Midbrain (tissue), 1 donor: ENCODE measurements at places on chromosomes 7 and 10.

- no peak for DNase-seq
Observed at GRCh38 chr7:108014215-108014614, 11.3 kb upstream of the LAMB1 start.

- no peak for DNase-seq
Observed at GRCh38 chr10:95513008-95513589, 48.1 kb downstream of the SORBS1 start.

- DNase-seq = peak; percentile 45
Observed at GRCh38 chr10:113027574-113028455, 77.8 kb downstream of the TCF7L2 start.

DNA sequence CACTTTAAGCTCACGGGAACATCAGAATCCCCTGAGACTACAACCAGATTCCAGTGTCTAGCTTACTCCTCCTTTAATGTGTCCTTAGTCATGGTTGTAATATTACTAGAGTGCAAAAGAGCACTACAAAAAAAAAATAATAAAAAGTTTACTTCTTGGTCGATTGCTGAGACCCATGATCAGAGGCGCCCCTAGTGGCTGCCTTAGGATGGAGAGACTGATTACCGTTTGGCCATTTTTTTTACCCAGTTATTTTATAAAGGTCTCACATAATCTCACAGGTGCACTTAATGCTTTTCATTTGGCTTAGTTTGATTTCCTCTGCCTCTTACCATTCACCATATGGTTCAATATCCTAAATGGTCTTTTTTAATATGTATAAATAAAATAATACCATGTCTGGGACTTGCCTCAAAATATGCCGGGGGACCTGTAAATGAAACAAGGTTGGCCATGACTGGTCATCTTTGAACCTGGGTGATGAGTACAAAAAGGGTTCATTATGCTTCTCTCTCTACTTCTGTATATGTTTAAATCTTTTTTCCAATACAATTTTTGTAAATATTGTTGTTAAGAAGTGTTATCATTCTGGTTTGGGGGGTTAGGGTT, 331.5 kb upstream of the NFE2L3 start:
- DNase-seq = no peak

GRCh38 chr7:24690251-24690650, 67.0 kb downstream of the GSDME start:
- DNase-seq = no peak

DNA sequence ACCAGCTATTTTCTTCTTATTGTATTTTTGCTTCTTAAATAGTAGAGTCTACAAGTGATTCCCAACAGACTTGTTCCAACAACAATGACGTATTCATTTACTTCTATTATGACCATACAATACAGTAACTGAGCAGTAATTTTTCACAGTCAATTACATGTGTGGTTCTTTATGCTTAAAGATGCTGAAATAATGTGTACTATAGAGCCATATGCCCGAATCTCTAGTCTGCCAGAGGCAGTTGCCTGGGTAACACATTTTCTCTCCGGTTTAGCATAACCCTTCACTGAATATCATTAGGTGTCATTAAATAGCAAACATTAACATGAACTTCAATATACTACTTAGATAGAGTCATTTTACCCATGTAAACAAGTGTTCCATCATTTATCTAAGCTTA, 75.0 kb downstream of the SLC25A13 start:
- no peak for DNase-seq

DNA sequence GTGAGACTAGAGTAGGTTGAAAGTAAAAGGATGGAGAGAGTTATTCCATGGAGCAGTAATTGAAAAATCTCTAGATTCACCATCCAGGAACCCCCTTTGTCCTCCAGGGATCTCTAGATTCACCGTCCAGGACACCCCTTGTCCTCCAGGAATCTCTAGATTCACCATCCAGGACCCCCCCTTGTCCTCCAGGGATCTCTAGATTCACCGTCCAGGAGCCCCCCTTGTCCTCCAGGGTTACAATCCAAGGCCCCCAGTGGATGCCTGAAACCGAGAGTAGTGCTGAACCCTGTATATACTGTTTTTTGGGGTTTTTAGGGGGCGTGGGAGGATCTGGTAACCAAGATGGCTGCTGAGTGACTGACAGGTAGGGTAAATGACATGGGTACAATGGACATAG, 38.3 kb upstream of the PPP2R2D start:
- DNase-seq = no peak

DNA sequence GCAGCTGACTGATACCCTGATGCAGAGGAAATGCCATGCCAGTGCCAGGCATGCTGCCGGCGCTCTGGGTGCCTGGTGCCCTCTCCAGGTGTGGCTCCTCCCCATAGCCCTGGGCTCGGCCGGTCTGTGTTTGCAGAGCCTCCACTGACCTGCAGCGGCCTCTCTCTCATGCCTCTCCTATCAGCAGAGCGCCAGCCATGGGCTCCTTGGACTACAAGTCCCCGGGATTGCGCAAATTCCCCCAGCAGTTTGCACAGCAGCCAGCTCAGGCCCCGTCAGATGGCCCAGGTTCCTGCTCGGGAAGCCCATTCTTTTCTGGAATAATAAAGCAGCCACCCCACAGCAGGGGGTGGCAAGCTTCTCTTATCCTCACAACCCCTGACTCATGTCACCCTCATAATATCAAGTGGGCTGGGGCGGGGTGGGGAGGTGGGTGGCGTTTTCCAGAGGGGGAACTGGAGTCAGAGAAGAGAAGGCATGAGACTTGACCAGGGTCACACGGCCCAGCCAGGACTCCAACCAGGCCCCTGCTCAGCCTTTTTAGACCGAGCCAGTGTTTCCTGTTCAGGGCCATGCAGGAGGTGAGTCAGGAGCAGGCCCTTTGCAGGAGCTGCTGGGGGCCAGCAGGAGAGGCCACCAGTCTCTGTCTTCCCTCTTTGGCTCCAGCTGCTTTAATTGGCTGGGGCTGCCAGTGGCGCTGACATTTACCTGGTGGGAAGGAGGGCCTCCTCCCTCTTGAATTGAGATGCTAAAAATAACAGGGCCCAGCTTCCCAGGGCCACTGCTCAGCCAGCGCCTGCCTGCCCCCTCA, 58.6 kb downstream of the ZMIZ1 start:
- DNase-seq = no peak

DNA sequence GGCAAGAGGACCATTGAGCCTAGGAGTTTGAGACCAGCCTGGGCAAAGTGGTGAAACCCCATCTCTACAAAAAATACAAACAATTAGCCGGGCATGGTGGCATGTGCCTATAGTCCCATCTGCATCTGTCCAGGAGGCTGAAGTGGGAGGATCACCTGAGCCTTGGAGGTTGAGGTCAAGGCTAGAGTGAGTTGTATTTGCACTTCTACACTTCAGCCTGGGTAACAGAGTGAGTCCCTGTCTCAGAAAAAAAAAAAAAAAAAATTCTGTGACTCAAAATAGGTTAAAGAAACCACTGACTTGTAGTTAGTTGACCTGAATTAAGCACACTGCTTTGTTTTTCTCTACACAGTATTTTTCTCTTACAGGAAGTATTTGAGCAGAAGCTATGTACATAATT, 74.4 kb downstream of the METTL2B start:
- no peak for DNase-seq

DNA sequence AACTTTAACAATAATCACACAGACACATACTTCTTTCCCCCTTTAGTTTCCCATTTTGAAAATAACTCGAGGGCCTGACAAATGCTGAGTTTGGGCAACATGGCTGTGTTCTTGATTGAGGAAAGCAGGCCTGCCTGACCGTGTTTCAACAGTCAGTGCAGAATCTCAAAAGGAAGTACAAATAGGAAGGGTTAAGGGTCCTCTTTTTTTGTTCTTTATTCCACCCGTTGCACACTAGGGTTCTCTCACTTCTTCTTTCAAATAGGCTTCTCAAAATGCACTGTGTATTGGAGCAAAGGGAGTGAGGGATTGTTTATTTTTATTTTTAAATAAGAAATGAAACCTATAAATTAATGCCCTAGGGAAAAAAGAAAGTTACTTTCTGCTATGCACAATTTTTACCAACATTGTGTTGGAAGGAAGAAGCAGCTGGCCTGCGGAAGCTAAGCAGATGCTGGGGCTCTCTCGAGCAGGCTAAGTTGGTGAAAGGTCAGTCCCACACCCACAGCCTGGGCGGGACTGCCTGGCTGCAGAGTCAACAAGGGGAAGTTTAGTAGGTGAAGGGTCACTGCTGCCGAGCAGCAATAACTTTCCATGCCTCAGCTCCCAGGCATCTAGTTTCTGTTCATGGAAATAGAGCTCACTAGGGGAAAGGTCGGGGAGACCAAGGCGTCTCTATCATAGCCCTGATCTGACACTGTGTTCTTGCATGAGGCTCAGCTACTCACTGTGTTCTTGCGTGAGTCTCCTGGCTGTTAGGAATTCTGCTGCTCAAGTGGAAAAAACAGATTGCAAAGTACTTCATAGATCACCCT, 12.2 kb upstream of the PDK4 start:
- DNase-seq = peak; percentile 81

- no peak for DNase-seq
Observed at GRCh38 chr7:157136372-157136771, 2.4 kb upstream of the UBE3C start.

DNA sequence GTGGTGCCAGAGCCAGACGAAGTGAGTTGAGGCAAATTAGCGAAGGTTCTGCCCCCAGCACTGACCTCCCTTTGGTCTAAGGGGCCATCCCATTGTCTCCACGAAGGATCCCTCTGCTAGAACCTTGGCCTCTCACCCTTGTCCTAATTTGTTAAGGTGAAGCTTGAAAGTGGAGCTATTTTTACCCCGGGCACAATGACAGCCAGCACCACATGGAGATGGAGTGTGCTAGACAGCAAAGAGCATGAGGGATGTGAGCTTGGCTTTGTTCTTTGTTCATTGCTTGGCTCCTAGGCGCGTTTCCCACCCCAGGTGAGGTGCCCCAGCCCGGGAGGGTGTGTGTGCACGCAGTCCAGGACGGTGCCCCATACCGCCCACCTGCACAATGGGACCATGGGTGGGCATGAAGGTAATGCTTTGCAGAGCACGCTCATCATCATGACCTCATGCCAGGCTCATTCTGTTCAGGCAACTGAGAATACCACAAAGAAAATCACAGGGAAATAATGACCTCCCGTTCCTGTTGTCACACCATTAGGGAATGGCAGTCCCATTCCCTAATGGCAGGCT, 361.0 kb upstream of the FZD8 start:
- no peak for DNase-seq

- peak; percentile 90 for DNase-seq
Observed at GRCh38 chr10:78972947-78973900, 95.5 kb upstream of the ZMIZ1 start.

DNA sequence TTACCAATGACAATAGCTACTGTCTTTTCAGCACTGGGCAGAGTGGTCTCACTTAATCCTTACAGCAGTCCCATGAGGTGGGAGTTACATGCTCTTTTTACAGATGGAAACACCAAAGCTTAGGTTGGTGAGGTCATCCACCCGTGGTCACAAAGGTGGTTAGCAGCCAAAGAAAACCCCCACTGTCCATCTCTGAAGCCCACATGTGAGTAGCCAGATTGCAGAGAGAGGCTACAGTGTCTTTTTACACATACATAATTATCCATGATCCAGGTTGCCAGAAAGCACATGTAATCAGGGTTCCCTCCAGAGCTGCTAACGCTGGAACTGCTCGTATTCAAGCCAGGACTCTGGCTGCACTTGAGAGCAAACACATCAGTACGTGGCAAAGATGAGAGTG, 24.6 kb upstream of the ANKRD2 start:
- DNase-seq = no peak

DNA sequence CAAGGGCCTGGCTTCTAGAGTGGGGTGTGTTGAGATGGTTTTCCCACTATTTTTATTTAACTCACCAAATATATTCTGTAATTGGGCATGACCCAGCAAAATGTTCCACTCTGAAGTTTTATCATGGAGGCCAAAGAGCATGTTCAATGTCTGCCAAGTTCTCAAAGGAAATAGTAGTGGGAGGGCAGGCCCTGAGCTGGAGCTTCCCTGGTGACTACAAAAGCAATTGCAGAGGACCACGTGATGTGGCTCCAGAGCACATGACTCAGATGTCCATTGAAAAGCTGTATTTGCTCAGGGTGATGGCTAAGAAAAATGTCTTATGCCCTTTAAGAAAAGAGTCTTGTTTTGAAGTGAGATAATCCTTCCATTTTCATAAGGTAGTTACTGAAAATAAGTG, 1024.8 kb downstream of the LRMDA start:
- DNase-seq = no peak

GRCh38 chr10:80070057-80070456, 8.4 kb upstream of the TMEM254 start:
- peak; percentile 89 for DNase-seq

DNA sequence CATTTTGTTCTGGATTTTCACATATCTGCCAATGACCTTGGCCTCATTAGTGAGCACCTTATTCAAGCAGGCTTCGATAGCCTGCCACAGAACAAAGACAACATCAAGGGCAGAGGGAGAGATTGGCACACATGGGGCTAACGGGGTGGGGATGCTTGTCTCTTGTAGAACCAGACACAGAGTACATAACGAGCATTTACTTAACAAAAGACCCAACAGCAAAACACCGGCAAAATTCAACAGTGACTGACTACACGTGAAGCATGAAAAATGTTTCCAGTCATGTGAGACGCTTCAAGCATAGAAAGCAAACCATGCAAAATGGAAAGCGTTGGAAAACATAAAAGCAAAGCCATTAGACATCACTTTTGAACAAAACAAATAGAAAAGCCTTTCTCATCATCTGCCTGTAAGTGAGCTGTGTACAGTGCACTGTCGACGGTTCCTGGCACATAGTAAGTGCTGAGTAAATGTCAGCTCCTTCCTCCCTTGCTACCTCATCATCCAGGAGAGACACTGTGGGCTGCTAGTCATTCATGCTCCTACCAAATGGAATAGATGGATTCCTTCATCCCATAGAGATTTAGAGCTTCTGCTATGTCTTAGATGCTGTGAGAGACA, 134.4 kb upstream of the AGK start:
- DNase-seq = no peak

GRCh38 chr10:78640796-78641636, 427.8 kb upstream of the ZMIZ1 start:
- DNase-seq = no peak
